ENCODE measurements at places on chromosomes 11 and 22.

DNA sequence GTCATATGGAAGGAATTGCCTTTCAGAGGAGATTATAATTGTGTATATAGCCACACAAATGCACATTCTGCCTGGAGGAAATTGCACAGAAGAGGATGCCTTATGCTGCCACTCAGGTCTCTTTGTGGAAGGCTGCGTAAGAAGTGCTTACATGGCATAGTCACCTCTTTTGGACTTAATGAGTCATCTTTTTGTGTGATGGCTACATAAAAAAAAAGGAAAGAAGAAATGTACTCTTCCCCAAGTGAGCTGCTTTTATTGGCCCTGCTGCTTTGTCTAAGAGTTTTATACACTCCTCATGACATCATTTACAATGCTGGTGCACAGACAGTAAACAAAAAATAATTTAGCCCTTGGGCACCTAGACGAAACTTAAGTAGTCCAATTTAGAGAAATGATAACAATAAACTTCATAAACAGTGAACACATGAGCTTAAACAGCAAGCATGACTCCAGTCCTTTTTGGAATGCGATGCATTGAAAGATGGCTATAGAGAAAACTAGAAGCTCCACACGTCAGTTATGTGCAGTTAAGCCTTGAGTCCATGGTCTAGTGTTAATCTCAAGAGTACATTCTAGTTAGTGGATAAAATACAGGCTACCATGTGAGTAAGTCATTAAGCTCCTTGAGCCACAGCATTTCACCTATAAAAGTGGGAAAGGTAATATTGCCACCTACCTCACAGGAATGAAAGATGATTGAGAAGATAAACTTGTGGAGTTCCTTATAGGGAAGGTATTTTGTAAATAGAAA lies 12.0 kb downstream of the CSTPP1 start:
- DNase-seq = no peak

DNA sequence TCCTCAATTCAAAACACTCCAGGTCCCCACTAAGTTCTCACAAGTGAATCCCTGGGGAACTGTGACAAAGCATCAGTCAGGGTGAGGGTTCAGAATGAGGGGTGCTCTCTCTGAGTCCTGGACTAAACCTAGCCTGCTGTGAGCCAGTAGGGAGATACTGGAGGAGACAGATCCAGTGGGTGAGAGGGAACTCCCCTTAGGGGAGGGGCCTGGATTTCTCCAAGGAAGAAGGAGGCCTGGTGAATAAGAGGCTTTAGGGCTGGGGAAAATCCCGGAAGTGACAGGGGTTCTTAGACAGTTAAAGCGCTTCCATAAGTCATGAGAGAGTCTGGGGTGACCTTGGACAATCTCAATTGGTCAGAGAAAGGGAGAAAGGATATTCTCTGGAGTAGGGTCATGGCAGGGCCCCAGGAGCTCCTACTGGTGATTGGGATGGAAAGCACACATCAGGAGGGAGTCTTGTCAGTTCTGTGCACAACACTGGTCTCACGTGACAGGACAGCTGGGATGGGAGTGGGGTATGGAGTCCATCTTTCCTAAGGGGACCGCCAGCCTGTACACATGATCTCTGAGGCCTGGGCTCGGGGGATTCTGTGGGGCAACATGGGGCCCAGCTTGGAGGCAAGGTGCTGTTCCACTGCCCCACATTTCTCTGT lies 1.5 kb downstream of the TBC1D10A start:
- no peak for DNase-seq

DNA sequence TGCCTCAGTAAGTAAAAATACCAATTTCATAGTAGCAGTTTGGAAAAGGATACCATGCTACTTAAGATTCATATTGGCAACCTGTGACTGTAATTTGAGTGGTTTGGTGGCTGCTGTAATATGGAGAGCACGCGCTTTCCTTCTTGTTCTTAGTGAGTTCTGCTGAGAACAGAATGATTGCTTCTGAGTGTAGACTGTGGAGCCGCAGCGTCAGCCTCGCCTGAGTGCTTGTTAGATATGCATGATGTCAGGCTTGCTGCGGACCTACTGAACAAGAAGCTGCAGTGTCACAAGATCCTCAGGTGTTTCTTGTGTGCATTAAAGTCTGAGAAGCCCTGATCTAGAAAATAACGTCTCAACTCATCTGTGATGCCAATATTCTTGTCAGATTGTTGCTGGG lies 143.2 kb downstream of the ARHGAP42 start:
- DNase-seq = no peak

GRCh38 chr11:132093536-132094259 lies 723.3 kb downstream of the NTM start:
- DNase-seq = no peak

DNA sequence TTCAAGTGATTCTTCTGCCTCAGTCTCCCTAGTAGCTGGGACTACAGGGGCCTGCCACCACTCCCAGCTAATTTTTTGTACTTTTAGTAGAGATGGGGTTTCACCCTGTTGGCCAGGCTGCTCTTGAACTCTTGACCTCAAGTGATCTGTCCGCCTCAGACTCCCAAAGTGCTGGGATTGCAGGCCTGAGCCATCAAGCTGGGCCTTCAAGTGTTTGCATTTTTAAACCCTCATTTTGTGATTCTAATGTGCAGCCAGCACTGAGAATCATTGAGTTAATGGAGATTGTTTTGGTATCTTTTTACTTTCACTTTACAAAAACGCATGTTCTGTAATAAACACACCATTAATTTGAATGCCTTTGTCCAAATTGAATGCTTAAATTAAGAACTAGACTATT lies 3.4 kb downstream of the TYR start:
- no peak for DNase-seq

GRCh38 chr11:12756454-12756806 lies 82.2 kb downstream of the TEAD1 start:
- DNase-seq = no peak

GRCh38 chr11:59195586-59195985 lies 17.1 kb downstream of the MPEG1 start:
- DNase-seq = no peak

- DNase-seq = no peak
These were observed 52.2 kb downstream of the TIMP3 start for GRCh38 chr22:32853662-32854061.

- DNase-seq = no peak
These were observed 92.6 kb downstream of the KIAA1671 start for GRCh38 chr22:25045159-25045558.

DNA sequence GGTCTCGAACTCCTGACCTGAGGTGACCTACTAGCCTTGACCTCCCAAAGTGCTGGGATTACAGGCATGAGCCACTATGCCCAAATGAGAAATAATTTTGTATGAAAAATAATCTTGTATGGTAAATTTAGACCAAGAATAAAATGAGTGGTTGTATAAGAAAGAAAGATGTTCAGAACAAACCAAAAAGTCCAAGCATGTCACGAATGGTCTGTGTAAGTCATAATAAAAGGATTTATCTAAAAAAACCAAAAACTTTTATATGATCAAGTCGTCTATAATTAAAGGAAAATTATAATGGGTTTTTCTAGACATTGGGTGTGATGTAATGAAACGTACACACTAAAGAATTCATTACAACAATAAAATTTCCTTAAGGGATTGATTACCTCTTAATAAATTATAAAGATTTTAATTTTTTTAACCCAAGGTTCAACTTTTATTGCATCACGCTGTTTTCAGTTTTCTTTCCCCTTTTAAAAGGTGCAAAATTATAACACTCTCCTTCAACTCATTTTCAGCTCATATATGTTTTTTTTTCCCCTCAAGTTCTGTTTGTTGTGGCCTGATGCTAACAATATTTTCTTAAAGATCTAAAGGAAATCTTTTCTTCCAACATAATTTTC lies 8.9 kb upstream of the AQP11 start:
- no peak for DNase-seq

DNA sequence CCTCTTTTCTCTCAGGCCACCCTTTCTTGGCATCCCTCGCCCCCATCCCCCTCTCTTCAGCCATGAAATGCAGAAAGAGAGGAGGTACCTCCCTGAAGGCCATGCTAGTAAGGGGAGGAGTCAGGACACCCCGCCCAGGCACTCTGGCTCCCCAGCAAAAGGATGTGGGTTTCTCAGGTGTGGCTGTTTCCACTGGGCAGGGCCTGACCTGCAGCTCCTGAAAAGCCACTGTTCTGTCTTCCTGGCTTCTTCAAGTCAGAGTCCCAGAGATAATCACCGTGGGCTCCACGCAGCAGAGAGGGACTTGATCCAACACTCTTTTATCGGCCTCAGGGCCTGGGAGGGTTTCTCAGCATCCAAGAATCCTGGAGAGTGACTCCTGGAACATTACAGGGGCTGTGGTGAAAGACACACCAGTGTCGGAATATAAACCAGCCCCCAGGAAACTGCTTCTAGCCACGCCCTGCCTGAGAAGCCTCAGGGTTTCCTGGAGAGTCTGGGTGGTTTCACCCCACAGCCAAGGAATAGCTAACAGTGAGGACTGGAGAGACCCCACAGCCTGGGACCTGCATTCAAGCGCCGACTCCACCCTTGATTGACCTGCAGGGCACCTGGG lies 45.7 kb upstream of the TSPAN18 start:
- DNase-seq = no peak

- DNase-seq = no peak
These were observed 14.7 kb downstream of the MPEG1 start for GRCh38 chr11:59197991-59198390.

DNA sequence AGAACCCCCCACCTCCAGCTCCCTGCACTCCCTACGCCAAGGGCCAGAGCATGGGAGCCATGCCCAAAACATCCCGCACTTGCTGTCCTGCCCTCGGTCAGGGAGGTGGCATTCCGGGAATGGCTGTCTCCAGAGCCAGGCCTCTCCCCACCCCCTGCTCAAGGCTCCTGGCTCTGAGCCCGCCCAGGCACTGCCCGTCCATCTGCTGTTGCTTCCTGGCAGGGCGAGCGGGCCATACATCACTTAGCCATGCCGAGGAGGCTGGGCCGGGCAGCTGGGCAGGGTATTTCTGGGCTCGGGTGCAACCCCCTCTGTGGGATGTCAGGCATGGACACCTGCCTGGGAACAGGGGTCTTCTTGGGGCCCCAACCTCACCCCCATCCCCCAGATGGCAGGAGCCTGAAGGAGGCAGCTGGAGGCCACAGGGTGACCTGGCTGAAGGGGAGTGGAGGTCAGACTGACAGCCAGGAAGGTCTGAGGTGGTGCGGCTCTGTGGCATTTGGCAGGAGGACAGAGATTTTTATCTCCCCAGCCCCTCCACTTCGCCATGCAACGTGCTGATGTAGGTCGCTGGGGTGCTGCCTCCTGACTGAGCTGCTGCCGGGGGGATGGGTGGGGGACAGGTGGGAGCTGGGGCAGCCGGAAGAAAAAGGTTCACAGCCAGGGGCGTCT lies 8.7 kb upstream of the CABP7 start:
- no peak for DNase-seq

- DNase-seq = no peak
These were observed 99.1 kb upstream of the TIMP3 start for GRCh38 chr22:32702421-32702820.

All from hematopoietic multipotent progenitor cell (in vitro differentiated cells).